ENCODE measurements at places on chromosomes 13 and 19. TPM values are rescaled to one million over a fixed set of nuclear protein-coding genes. Genes with fewer than 3 reads are reported as not detected.

- no peak for DNase-seq
These were observed 39.1 kb downstream of the GPR12 start for GRCh38 chr13:26721251-26722121.

DNA sequence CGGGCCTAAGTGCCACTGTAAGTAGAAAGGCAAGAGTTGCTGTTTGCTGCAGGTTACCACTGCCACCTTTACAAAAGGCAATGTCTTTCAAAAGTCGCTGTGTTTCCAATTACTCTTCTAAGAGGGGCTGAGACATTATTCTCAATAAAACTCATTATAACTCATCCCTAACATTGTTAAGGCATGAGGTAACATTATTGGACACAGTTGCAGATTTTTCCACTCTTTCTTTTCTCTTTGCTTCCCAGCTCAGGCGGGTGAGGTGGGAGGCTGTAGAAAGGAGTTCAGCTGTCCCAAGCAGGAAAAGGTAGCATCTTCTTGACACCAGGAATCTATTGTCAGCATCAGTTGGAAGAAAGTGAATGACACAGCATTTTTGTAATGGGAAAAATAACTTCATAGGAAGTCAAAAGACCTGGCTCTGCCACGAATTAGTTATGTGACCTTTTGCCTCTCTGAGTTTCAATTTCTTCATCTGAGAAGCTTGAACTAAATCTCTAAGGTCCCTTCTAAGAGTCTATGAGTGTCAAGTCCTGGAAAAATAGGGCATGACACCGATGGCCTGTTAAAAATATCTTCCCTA is 2.1 kb upstream of the UBL3 start:
- DNase-seq: no peak

The ZNF208 gene
- 2.7 TPM for polyA plus RNA-seq

DNA sequence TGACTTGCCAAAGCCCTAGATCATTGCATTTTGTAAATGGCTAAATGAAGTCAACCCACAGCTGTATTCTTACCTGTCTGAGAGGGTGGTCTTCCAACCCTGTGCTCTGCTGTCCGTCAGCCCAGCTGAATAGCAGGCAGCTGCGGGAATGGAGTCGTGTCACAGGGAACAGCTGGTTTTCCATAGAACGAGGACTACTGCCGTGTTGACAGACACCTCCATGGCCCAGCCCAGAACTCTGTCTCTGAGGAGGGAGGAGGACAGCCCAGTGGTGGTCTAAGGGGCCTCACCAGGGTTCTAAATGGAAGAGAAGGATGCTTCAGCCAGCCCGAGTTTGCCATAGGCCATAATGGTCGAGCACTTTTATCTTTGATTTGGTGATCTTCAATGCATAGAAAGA is 110.7 kb downstream of the SLC7A1 start:
- no peak for DNase-seq

DNA sequence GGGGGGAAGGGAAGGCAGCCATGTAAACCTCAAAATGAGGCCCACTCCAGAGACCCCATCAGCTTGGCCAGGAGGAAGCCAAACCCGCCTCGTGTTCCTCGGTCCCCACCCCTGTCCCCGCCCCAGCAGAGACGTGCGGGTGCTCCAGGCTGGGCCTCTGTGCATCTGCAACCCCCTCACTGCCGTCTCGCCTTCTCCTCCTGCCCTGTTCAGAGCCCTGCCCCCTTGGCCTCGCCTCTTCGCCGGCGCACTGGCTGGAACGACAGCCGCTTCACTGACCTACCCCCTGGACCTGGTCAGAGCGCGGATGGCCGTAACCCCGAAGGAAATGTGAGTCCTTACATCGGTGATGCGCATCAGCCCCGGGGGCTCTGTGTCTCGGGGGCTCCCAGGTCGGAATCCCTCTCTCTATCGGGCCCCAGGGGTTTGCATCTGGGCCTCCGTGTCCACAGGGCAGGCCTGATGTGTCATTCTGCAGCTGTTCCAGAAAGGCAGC is 32.2 kb downstream of the TMEM161A start:
- no peak for DNase-seq

The PIH1D1 gene
- 101 TPM for polyA plus RNA-seq

The GRIN3B gene
- 0.91 TPM for polyA plus RNA-seq

- peak; percentile 74 for DNase-seq
These were observed 21.9 kb downstream of the ATP11A start for GRCh38 chr13:112711528-112712265.

DNA sequence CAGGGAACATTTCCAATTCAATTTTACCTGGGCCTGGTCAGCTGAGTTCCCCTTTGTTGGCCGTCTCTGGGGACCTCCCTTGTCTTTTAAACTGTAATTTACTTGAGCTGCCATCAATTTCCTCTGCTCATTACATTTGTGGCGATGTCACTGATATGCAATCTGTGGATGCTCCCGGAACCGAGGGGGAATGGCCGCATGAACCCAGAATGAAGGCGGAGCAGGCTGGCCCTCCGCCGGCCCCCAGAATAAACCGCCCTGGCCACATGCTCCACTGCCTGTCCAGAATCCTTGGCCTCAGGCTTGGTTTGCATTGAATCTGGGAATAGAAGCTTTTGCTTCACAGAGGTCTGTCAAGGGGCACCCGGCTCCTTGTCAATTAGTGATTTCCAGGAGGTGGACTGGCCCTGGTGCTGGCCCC is 276.8 kb downstream of the TEX29 start:
- no peak for DNase-seq

The TGDS gene
- 23.5 TPM for polyA plus RNA-seq

- peak; percentile 67 for DNase-seq
These were observed 299.0 kb downstream of the ITGBL1 start for GRCh38 chr13:101751488-101751887.

All from renal pelvis (tissue), 12 donors.